ENCODE measurements at places on chromosomes 5 and 9. TPM values are rescaled to one million over a fixed set of nuclear protein-coding genes. Genes with fewer than 3 reads are reported as not detected.

PARP8 gene
- 58.4 TPM for total RNA-seq

B4GALT1 gene
- 38.3 TPM for total RNA-seq

SPINK7 gene
- total RNA-seq = not detected

DNA sequence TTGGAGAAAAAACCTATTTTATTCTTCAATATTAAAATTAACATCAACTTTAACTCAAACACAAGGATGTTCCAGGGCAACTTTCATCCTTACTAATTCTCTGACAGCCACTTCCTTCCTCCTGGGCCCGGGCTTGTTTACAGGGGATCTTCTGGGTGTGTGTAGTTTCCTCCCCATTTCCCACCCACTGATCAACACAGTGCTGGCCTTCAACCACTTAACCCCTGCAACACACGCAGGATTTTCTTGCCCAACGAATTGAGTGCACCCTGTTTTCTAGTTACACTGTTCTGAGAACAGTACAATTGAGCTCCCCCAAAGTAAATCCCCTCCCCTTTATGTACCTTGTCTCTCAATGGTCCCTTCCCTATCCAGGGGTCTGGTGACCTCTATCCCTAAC, 83.1 kb upstream of the RANBP3L start:
- no peak for DNase-seq

DNA sequence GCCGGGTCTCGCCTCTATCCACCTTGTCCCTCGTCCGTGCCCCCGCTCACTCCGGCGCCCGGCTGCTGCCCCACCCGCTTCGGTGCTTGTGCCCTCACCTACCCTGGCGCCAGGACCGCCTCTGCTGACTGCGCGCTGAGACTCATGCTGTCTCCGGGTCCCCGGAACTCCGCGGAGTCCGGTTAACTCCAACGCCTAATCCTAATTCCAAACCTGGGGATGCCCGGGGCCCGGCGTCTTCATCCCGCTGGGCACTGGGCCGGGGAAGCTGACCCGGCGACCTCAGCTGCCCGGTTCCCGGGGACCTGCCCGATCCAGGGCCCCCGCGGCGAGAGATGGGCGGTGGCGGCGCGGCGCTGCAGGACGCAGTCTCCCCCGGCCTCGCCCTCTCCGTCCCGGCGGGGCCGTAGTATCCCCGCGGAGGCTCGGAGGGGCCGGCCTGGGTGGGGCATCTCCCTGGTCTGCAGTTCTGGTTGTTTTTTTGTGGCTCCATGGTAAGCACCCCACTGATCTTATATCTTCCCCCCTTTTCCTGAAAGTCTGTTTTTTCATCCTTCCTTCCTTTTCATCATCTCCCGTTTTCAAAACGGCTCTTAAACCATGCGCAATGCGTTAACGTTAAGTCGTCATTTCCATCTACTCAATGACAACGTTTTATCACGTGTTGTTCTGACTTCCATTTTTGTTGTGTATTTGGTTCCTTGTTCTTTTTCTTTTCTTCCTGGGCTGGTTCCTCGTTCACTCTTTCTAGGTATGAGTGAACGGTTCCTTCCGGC, 41.1 kb upstream of the PLEKHG4B start:
- no peak for DNase-seq

PRKAA1 gene
- 73.3 TPM for total RNA-seq
